ENCODE measurements at places on chromosomes 4 and X.

- no peak for ATAC-seq
Measured at GRCh38 chrX:152674135-152674534, 24.5 kb upstream of the MAGEA3 start.

DNA sequence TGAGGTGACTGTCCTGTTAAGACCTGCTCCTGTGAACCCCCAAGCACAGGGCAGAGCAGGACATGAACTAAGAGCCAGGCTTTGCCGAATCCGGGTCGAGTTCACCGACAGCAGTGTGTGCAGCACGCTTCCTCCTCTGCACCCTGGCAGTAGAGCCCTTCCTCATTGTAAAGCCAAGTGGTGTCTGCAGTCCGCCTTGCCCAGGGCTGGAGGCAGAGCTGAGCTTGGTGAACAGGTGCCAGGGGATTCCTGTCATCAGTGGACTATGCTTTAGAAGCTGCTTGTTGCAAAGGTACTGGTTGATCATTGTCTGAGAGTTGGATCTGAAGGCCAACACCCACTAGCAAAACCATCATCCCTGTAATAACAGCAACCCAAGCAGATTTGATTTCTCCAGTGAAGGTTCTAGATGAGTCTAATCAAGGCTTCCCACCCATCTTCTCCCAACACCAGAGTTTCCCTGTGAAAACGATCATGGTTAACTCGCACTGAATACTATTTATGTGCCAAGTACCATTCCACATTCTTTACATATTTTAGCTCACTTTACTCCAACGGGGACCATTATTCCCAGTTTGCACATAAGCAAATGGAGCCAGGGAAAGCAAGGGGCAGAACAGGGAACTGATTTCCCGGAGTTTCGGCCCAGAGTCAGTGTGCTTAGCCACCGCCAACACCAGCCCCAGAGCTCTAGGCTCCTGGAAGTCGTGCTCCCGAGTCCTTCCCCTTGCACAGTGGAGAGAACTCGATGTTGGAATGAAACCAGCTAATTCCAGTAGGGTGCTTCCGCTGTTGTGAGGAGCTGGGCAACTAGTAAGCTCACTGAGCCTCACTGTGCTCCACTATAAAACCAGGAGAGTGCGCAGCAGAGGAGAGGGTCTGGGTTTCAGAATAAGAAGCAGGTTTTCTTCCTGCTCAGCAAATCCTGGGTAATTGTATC is 1.4 kb upstream of the SLC34A2 start:
- peak; percentile 31 for ATAC-seq

DNA sequence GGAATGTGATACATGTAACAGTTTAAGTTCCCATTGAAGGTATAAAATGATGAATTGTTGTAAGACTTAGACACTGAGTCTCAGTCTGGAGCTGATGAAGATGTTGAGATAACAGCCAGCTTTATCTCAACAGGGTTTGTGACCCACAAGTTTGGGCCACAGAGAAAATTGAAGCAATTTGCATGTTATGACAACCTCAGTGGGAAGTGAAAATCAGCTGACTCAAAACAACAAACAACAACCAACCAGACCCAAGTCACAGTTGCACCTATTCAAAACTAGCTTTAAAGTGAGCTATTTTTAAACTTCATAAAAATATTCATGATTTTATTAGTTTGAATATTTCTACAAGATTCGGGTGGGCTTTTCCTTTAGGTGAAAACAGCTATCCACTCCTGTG is 8.0 kb downstream of the SFRP2 start:
- ATAC-seq: no peak

- ATAC-seq: no peak
Measured at GRCh38 chr4:183011213-183011907, 87.7 kb upstream of the WWC2 start.

DNA sequence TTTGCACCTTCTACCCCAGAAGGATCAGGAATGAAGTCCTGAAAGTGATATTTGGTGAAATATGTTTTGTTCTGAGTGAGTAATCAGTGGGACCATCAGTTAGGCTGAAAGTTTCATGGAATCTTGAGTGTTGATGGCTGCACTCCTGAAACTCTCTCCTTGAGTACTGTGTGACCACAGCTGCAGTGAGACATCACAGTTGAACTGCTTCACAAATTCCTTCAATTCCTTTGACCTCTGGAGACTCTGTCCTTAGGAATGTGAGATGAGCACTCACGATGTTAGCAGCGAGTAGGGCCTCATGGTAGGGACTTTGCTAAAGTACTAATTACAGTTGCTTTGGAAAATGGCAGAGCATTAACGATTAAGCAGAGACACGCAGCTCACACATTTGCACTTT is 142.9 kb upstream of the SLC4A4 start:
- ATAC-seq: no peak

DNA sequence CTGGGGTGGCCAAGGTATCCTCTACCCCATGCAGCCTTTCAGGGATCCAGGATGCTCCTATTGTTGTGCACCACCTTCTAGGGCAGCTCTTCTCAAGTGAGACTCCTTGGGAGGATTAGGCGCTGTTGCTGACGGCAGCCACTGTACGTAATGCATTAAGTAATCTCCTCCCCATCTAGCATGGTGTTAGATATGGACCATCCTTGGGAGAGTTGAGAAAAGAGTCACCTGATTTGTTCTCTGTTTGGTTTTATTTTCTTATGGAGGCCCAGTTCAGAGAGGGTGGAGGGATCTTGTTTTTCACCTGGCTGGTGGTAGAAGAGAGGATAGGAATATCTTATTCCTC is 46.4 kb downstream of the GYG2 start:
- no peak for ATAC-seq

DNA sequence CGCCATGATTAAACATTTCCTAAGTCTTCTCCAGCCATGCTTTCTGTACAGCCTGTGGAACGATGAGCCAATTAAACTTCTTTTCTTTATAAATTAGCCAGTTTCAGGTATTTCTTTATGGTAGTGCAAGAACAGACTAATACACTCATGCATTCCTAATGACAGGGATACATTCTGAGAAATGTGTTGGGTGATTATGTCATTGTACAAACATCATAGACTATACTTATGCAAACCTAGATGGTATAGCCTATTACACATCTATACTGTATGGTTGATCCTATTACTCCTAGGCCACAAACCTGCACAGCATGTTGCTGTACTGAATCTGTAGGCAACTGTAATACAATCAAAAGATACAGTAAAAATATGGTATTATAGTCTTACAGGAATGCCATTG is 83.1 kb downstream of the ATOH1 start:
- ATAC-seq: no peak

DNA sequence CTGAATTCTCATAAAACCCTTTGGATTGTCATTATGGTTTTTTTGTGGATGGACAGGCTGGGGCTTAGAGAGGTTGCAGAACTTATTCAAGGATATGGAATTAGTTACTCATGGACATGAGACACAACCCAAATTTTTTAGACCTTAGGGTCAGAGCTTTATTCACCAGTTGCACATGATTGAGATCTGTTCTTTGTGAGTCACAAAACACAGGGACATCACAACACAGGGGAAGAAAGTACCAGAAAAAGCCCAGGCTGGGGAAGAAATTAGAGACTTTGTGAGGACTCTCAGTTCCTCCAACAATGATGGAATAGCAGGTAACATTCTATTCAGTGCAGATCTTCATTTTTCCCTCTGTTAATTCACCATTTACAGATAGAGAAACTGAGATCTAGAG is 602.4 kb upstream of the CPEB2 start:
- ATAC-seq: no peak

GRCh38 chr4:143335979-143336780 is 496 bp upstream of the GAB1 start:
- ATAC-seq: peak; percentile 88
